Calu3 (cell line): ENCODE measurements at places on chromosomes 12 and 14. TPM values are rescaled to one million over a fixed set of nuclear protein-coding genes. Genes with fewer than 3 reads are reported as not detected.

The DTX1 gene
- 0.17 TPM in 1 of 2 replicates, not detected in the other for total RNA-seq

The CD4 gene
- not detected in 2 replicates for total RNA-seq

The SERPINA1 gene
- total RNA-seq, result 167 and 235 TPM in 2 replicates

The RPL10L gene
- not detected in 2 replicates for total RNA-seq

The TAS2R20 gene
- 2.4 and 3.3 TPM in 2 replicates for total RNA-seq

DNA sequence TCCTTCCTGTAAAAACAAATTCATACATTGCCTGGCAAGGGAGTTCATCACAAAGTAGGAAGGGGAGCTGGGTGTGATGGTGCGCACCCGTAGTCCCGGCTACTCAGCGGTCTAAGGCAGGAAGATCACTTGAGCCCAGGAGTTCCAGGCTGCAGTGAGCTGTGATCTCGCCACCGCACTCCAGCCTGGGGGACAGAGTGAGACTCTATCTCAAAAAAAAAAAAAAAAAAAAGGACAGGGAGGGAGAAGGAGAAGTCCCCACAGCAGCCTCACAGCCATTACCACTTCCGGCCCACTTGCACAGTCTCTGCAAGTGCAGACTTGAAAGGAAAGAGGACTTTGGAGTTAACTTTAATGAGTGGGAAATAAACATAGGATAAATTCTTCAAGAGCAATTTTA is 121.0 kb downstream of the FBXL14 start:
- no peaks in the 10 kb centered on the region for H3K27me3 ChIP-seq
- no peaks in the 10 kb centered on the region for H3K4me1 ChIP-seq
- H3K4me3 ChIP-seq, result no peak overlapping the region
- no peak for DNase-seq
- H3K27ac ChIP-seq, result no peak overlapping the region

- DNase-seq, result peak; percentile 84
- no peaks in the 10 kb centered on the region for H3K4me1 ChIP-seq
- H3K36me3 ChIP-seq, result no peaks in the 10 kb centered on the region
- H3K4me3 ChIP-seq, result no peak overlapping the region
- peaks cover 44% of the 10 kb centered on the region for H3K27me3 ChIP-seq
Measured at GRCh38 chr14:72420749-72421474, 473.0 kb downstream of the DPF3 start.

GRCh38 chr12:22729957-22730443 is 105.0 kb downstream of the ETNK1 start:
- H3K4me1 ChIP-seq, result no peaks in the 10 kb centered on the region
- H3K27ac ChIP-seq, result no peak overlapping the region
- no peaks in the 10 kb centered on the region for H3K27me3 ChIP-seq
- H3K36me3 ChIP-seq, result no peaks in the 10 kb centered on the region
- no peak overlapping the region for H3K4me3 ChIP-seq

- peaks cover 6% of the 10 kb centered on the region for H3K4me1 ChIP-seq
- no peaks in the 10 kb centered on the region for H3K36me3 ChIP-seq
- no peak overlapping the region for H3K27ac ChIP-seq
- DNase-seq, result no peak
Measured at GRCh38 chr14:60641742-60642269, 7.5 kb downstream of the SIX1 start.

- H3K4me1 ChIP-seq, result peaks cover 7% of the 10 kb centered on the region
- peak overlapping the region; percentile 88 for H3K27ac ChIP-seq
- DNase-seq, result no peak
- peak overlapping the region; percentile 98 for H3K4me3 ChIP-seq
- peaks cover 29% of the 10 kb centered on the region for H3K27me3 ChIP-seq
Measured at GRCh38 chr12:6753772-6754356, 923 bp upstream of the MLF2 start.

DNA sequence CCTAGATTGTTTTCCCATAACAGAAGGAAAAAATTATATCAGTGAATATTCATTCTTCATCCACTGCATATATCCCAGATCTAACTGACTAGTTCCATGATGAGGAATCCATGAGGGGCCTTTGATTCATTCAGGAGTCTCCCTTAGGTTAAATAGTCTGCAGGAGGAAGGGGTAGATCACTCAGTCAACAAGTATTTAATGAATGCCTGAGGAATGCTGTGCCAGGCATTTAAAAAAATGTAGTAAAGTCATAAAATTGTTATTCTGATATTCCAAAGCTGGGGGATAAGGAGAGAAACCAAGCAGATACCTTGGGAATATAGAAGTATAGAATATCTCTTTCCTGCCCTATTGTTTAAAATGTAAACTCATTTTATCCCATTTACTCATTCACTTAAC is 216.2 kb upstream of the CAND1 start:
- H3K4me1 ChIP-seq, result peaks cover 22% of the 10 kb centered on the region
- H3K36me3 ChIP-seq, result no peaks in the 10 kb centered on the region
- no peak overlapping the region for H3K27ac ChIP-seq
- no peak overlapping the region for H3K4me3 ChIP-seq
- H3K27me3 ChIP-seq, result no peaks in the 10 kb centered on the region
- no peak for DNase-seq

DNA sequence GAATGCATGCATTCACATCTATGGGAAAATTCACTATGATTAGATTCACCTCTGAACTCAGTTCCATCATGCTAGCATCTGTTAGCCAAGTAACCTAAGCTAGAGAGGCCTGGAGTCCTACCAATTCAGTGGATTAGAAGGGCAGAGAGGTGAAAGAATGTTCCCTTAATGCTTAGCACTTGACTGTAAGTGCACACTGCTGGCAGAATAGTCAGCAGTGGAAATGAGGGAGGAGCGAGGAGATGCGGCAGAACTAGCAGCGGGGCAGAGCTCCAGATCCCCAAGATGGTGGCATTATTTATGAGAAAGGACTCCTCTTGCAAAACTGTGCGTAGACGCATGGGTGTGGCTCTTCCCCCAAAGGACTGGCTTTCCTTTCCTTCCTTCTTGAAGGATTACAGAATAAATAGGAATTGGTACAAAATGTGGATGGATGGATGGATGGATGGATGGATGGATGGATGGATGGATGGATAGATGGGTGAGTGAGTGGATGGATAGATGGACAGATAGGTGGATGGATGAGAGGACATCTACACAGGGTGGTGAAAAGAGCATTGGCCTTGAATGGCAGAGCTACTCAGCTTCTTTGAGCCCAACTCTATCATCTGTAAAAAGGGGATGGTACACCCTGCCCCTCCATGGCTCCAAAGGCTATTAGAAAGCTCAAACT is 227.2 kb downstream of the CHST11 start:
- no peaks in the 10 kb centered on the region for H3K36me3 ChIP-seq
- no peaks in the 10 kb centered on the region for H3K27me3 ChIP-seq
- DNase-seq, result no peak
- peaks cover 8% of the 10 kb centered on the region for H3K4me1 ChIP-seq

DNA sequence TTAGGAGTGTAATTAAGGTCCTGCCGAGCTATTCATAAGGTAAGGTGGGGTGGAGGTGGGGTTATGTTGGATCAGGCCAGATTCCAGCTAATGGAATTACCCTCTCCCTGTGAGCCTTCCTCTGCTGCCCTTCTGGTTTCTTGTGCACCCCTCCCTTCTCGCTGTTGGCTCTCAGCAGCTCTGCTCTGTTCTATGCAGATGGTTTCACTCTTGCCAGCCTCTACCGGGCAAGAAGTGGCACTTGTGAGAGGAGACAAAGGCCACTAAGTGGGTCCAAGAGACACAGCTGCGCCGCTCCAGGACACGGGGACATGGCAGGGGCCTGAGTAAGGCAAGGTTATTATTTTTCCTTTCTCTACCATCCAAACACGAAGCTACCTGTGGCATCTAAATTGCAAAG is 334.4 kb downstream of the EMP1 start:
- H3K4me3 ChIP-seq, result no peak overlapping the region
- H3K27ac ChIP-seq, result no peak overlapping the region
- no peaks in the 10 kb centered on the region for H3K36me3 ChIP-seq
- no peak for DNase-seq

GRCh38 chr14:20215196-20215595 is 8.3 kb upstream of the OR11H6 start:
- DNase-seq, result no peak
- H3K36me3 ChIP-seq, result no peaks in the 10 kb centered on the region
- no peak overlapping the region for H3K27ac ChIP-seq
- no peak overlapping the region for H3K4me3 ChIP-seq
- H3K4me1 ChIP-seq, result no peaks in the 10 kb centered on the region
- no peaks in the 10 kb centered on the region for H3K27me3 ChIP-seq
